Inflammatory macrophage (primary cell): ENCODE measurements at places on chromosomes 1 and 21.

GRCh38 chr1:48876330-48876785 lies 99.7 kb upstream of the BEND5 start:
- DNase-seq, result no peak

- DNase-seq, result no peak
Measured at GRCh38 chr1:45623972-45624371, at the start of gene CCDC17. Gene CCDC17, minus strand, starts transcription at chr1:45624054. Its CDS starts 145 bp downstream, at chr1:45623909.

DNA sequence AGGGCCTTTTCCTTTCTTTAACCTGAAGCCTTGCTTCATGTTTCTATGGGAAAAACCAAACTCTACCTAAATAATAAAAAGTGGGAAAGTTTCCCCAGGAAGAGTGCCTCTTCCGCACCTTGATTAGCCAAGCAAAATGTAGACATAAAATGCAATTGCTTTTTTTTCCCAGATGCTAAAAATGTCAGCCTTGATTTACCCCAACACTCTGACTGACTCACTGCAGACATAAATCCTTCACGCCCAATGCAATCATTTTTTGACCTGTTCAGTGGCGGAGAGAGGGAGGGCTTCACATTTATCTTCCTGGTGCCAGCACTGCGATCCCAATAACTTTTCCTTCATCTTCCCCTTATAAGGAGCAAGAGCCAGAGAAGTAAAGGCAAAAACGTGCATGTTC lies 261.5 kb downstream of the SEC16B start:
- DNase-seq, result no peak

DNA sequence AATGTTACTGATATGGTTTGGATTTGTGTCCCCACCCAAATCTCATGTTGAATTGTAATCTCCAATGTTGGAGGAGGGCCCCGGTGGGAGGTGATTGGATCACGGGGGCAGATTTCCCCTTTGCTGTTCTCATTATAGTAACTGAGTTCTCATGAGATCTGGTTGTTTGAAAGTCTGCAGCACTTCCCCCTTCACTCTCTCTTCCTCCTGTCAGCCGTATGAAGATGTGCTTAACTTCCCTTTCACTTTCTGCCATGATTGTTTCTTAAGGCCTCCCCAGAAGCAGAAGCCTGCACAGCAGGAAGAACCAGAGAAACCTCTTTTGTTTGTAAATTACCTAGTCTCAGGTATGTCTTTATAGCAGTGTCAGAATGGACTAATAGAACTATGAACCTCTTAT lies 28.4 kb downstream of the TRIM33 start:
- DNase-seq, result peak; percentile 83

GRCh38 chr1:115296981-115297380 lies 41.1 kb downstream of the NGF start:
- DNase-seq, result no peak

DNA sequence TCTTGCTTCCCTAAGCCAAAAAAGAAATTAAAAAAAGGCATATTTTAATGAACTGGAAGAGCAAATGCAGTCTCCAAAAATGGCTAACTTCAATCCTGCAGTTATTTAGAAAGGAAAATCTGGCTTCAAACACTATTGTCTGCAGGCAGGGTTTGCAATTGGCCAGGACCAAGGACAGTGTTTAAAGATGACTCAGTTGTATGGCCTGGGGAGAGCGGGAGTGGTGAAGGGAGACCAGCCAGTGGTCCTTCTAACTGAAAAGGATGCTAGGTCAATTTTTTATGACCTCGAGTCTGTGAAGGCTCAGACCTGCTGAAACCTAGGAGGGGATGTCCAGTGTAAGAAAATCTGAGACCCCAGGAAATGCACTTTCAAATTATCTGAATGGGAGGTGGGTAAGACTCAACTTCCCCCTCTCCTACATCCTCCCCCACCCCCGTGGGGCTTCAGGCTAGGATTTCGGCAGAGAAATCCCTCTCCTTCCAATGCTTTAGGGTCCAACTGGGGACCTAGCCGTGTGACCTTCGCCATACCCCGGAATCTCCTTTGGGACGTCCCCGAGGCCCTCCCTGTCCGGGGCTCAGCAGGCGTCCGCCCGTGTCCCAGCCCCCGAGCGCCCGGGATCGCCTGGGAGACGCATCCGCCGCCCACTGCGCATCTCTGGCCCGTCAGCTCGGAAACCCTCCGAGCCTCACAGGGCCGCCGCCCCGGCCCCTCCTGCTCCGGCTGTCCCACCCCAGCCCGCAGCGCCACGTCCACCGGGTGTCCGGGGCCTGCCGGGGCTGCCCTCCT lies 602 bp upstream of the RIMKLA start:
- DNase-seq, result peak; percentile 2

- no peak for DNase-seq
Measured at GRCh38 chr1:68426594-68426993, 23.2 kb downstream of the RPE65 start.

DNA sequence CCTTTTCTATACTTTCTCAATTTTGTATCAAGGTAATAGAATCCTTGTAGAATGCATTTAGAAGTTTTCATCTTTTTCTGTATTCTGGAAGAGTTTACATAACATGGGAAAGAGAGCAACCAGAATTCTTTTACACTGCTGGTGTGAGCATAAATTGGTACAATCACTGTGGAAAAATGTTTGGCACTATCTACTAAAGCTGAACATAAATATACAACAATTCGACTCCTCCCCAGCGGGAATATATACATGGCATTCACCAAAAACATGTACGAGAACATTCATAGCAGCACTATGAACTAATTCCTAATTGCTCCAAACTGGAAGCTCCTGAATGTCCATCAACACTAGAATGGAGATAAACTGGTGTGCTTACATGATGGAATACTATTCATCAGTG lies 1.8 kb upstream of the ACBD6 start:
- no peak for DNase-seq

- DNase-seq, result no peak
Measured at GRCh38 chr1:202244841-202245261, 51.3 kb downstream of the LGR6 start.

DNA sequence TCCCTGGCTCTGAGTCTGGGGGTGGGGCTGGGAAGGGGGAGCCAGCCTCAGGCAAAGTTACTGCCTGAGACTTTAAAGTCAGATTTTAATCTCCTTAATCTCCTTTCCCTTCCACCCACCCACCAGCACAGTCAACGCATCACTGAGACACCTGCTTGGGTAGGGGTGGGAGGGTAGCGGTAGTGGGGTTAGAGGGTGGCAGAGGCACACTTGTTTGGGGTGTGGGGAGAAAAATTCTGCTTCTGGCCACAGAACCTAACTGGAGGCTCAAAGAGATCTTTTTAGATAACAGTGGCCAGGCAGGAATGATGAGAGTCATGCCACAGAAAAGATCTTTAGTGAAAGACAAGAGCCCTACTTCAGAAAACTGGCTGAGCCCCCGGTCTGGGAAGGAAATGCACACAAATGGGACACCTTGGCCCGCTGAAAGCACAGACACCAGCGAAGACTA lies 44.1 kb downstream of the CD247 start:
- DNase-seq, result no peak

DNA sequence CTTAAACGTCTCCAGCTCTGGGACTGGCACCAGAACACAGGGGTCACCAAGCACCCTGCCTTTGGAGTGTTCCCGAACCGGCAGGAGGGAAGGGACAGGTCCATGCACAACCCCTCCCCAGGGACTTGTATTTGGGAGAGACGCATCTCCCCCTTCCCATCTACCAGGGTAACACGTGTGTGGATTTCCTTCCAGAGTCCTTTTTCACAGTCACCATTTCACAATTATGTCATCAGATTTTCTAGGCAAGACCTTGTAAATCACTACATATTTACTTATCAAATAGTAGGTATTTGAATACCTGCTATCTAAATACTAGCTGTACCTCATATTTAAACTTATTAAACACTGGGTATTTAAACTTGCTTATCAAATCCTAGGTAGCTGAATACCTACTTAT lies 57.4 kb upstream of the AJAP1 start:
- DNase-seq, result no peak

DNA sequence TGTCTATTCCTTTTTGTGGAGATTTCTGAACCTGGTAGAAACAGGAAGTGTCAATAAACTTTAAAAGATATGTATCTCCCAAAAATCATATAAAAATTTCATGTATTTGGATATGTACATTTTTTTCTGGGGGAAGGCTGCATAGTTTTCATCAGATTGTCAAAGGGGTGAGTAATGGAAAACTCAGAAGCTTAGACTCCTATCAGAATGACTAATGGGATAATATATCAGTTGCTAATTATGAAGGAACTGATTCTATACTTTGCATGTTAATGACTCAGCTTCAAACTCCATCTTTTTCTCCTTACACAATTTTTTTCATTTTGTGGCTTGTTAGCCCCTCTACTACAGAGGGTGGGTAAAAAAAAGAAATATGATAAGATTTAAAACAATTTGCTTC lies 55.9 kb downstream of the GON4L start:
- no peak for DNase-seq

DNA sequence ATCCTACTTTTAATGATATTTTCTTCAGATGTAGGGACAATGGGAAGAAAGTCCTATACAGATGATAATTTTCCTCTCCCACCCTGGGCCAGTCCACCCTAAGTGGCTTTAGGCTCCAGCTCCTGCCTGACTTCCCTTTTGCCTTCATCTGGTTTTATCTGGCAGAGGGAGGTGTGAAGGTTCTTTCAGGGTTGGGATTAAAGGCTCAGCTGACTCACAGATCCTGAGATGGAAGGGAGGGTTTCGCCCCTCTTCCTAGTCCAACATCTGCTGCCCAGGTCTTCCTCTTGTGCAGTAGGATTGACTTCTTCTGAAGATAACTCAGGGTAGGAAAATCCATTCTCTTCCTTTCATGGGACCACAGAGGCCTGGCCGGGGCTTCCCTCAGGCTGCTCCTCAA lies 362.4 kb upstream of the KAZN start:
- no peak for DNase-seq

DNA sequence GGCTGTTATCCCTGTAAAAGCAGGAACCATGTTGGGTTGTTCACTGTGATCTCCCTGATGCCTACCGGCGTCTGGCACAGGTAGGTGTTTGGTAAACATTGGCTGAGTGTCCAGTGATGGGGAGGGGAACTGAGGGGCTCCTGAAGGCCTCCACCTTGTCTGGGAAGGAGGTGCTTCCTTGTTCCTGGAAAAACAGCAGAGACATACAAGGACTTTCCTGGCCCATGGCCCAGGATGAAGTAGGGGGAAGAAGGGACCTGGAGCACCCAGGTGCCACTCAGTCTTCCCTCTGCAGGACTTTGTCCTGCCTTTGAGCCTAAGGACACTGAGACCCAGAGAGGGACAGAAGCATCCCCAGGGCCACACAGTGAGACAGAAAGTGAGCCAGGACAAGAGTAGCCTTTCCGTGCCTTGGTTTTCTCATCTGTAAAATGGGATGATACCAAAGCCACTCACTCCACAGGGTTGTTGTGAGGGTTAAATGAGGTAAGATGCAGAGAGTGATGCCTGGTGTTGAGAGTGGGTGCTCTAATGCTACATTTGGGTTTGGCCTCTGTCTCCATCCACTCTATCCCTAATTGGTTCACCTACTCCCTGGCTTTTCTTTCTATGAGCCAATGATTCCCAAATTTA lies 6.1 kb upstream of the HEYL start:
- no peak for DNase-seq

DNA sequence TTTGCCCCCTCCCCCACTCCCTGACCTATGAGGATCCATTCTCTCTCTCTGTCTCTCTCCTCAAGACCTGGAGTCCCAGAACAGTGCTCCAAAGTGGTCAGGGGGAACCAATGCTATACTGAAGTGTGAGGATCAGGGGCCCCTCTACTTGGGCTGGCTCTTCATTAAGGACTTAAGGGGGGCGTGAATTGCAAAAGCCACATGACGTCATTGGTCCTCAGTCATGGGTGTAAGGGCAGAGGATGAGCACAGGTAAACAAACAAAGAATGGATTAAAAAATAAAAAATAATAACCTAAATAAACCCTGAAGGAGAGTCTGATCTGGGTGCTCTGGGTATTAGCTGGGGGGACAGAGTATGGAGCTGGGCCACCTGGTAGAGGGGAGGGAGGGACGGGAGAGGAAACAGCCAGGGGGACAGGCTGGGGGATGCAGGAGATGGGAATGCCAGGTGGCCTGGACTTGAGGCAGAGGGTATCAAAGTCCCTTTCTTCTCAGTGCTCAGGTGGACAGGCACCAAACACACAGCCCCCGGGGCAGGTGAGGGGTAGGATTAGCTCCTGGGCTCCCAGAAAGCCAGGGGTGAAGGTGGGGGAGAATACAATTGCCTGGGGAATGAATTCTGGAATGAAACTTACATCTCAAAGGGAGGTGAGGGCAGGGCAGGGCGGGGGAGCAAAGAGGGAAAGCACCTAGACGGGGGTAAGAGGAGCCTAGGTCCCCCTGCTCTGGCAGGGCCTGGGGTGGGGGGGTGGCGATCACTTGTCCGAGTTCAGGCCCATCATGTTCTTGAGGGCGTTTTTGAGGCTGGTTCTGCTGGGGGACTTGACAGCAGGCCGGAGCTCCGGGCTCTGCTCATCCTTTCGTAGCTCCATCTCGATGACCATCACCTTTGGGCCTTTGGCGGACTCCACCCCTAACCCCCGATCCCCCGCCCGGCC lies 4.6 kb downstream of the MPZ start:
- no peak for DNase-seq

DNA sequence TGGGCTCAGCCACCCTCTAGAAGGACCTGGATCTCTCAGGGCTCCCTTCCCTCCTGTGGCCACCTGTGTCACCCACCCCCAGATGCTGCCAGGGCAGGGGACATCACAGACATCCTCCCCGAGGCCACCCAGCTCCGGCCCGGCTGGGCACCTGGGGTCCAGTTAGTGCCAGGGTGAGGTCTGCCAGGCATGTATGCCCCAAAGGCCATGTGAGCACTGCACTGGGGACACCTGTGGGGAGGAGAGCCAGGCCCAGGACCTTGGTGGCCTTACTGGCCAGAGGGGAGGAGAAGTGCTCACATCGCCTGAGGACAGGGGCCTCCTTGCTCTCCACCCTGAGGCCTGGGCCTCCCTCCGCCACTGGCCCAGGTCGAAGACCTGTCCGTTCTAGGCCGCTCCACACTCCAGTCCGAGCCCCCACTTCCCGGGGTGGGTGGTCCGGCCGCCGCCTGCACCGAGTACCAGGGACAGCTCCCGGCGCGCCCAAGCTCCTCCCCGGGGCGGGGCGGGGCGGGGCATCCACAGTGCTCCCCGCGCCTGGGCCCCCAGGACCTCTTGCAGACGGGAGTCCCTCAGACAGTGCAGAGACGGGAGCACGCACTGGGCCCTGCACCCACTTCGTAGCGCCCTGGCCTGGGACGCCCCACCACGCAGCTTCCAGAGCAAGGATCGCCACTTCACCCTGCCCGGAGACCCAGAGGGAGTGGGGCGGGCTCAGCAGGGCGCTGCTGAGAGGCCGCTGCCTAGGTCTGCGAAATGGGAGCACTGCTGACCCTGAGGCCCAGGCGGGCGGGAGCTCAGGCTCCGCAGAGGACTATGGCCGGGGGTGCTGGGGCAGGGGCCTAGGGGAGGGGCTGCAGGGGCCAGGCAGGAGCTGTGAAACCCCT lies 34.3 kb upstream of the CCDC27 start:
- no peak for DNase-seq
